ENCODE measurements at places on chromosomes 4 and X.
A peak's percentile ranks its signal among the peaks of the same experiment; 100 is the strongest.

- DNase-seq = no peak
These were observed 45.3 kb upstream of the PGRMC1 start for GRCh38 chrX:119190831-119191230.

GRCh38 chr4:140150636-140150885 is 3.4 kb downstream of the MAML3 start:
- DNase-seq = no peak

DNA sequence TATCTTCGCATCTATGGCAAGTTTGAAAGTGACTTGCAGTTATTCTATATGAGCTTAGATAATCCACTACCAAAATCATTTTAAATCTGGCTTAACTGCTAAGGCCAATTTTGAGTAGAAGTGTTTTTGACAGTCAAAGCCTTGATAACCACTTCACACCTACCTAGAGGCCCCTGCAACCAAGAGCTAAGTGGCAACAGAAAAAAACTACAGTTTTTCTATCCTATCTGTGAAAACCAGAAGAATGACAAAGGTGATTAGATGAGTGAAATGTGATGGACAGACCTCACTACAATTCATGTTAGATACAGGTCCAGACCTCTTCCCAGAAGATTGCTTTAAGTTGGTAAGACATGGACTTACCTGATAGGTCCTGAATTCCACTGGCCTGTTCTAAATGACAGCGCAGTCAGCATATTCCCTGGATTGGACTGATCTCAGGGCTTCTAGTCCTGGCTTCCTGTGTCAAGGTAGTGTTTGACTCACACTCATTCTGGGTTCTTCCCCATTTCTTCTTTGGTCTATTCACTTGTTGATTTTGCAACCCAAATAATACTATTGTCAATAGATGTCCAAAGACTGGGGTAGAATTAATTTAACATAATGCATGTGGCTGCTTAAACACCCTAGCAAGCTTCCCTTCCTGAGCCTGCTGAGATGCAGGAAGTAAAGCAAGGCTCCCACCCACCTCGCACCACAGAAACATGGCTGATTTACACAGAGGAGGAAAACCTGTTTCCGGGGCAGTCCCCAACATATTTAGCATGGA is 65.1 kb downstream of the PPP3CA start:
- peak; percentile 4 for DNase-seq

GRCh38 chrX:18983666-18984380 is at the start of gene PHKA2:
TSS of gene PHKA2 (minus strand) at chrX:18984114. CDS start at chrX:18983932, 182 bp downstream.
- peak; percentile 8 for DNase-seq

DNA sequence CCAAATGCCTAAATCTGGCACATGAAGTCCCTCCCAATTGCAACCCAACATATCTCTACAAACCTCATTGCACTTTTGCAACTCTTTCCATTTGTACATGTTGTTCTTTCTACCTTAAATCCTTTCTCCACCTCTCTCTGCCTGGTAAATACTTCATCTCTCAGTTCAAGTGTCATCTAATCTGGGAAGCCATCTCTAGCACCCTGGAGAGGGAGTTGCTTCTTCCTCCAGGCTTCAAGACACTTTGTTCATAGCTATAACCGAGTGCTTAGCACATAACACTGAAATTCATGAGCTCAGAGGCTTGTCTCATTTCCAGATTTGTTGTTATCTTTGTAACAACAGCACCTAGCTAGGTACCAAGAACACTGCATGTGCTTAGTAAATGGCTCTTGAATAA is 114.8 kb upstream of the NAP1L5 start:
- DNase-seq = no peak

DNA sequence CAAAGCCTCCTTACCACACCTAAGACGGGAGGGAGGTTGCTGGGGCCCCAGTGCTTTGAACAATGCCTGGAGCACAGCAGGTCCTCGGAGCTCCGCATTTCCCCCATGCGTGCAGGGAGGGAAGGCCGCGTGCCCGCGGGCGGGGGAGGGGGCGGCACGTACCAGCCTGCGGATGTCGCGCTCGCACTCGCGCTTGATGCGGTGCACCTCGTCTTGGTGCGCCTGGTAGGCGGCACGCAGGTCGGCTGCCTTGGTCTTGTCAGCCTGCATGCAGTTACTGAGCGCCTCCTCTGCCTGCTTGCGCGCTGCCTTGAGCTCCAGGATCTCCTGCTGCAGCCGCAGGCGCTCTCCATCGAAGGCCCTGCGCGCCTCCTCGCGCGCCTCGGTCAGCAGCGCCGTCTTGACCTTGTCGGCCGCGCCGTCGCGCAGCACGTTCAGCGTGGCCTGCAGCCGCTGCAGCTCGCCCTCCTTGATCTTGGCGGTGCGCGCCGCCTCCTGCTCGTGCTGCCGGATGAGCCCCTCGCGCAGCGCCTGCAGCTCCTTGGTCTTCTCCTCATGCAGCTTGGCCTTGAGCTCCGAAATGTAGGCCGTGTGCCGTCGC is 87.2 kb upstream of the C4orf50 start:
- no peak for DNase-seq

- no peak for DNase-seq
These were observed 20.0 kb downstream of the ZBTB33 start for GRCh38 chrX:120270567-120270966.

Measured in activated T-cell treated with anti-CD3 and anti-CD28 coated beads for 4 hours (primary cell).